ENCODE measurements at places on chromosomes 11 and 22.

DNA sequence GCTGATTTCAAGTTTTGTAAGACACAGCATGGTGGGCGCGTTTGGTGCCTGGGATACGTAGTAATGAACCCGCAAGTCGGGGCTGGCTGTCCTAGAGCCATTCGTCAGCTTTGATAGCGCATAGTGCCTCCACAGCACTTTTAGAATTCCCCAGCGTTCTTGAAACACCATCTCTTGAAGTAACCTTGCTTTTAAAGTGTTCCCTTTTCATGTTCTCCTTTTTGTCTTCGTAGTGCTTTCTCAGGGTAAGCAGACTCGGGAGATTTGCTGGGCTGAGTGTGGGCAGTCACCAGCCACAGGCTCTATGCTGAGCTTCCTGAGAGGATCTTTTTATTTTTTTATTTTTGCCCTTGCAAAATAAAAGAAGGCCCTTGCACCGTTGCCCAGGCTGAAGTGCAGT, 39.6 kb upstream of the CTTN start:
- no peak for DNase-seq

DNA sequence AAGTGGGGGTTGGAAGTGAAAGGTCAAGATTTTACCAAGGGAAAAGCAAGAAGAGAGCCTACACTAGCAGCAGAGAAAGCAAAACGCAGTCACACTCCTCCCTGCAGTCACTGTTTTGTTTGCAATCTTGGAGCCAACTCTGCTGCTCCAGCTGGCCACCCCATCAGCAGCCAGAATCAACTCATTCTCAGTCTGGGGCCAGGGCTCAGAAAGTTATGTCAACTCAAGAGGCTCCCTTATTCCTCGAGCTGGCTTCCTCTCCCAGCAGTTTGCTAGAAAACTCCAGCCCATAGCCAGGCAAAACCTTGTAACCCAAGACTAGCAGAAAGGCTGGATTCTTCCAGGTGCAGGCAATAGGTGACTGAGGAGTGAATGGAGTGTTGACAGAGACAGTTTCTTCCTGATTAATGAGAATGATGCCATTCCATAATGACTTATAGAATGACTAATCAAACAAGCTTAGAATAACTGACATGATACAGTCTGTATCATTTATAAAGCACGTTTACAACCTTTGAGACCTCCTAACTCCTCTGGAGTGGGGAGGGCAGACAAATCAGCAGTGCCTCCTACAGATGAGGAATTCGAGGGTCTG, 53.4 kb downstream of the P4HA3 start:
- no peak for DNase-seq

DNA sequence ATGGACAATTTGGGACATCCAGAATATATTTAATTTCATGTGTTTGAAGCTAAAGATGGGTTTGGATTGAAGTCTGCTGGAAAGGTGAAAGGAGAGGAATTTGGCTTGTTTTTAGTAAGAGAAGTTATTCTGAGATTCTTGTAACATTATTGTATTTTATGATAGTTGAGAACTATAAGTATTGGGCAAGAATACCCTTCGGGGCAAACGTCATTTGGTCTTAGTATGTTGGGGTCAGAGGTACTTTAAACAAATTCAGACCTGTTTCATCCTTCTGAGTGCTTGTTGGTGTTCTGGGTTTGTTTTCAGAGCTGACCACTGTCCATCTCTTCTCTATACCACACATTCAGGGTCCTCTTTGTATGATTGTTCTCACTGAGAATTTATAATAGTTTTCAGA, 19.5 kb downstream of the PANX1 start:
- no peak for DNase-seq

GRCh38 chr11:501683-502287, 5.3 kb downstream of the RNH1 start:
- DNase-seq, result no peak

GRCh38 chr11:36763187-36763586, 165.2 kb upstream of the RAG2 start:
- DNase-seq, result no peak

DNA sequence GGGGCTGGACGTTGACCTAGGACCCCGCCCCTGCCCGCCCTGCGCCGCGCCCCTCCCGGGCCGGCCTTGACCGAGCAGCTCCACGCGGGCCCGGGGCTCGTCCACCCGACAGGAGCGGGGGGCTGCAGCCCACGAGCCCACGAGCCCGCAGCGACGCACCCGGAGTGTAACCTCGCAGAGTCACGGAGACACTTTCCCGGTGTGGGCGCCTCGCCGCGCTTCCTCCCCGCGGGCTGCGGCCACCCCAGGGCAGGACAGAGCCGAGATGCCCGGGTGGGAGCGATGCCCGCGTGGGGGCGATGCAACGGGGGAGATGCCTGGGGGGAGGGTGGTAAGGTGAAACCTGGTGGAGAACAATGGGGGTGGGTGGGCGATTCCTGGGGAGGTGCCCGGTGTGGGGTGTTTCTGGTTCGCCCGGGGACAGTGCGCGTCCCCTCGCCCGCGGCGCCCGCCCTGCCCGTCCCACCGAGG, 4.9 kb upstream of the ZBED4 start:
- no peak for DNase-seq

DNA sequence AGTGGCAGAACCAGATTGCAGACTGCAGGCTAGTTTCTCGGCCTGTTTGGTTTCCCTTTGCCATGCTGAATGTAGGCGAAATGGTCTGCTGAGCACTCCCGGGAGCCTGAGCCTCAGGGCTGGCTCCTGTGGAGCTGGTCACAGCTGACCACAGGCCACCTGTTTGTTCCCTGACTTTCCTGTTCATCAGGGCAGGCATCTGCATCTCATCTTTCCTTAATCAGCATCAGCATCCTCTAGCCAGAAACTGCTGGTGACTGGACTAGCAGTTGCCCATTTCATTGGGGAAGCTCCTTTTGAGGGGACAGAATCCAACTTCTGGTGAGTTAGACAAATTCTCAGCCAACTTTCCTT, 20.2 kb upstream of the C11orf96 start:
- DNase-seq, result no peak

DNA sequence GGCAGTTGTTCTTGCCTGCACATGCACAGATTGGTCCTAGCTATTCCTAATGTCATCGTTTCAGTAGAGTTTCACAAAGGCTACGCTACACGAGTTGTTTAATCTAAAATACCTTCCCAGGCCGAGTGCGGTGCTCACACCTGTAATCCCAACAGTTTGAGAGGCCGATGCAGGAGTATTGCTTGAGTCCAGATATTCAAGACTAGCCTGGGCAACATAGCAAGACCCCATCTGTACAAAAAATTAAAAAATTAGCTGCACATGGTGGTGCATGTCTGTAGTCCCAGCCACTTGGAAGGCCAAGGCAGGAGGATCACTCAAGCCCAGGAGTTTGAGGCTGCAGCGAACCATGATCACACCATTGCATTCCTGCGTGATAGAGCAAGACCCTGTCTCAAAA, 56.2 kb downstream of the TNRC6B start:
- no peak for DNase-seq

- no peak for DNase-seq
Measured at GRCh38 chr11:33635161-33635560, 65.5 kb downstream of the C11orf91 start.

GRCh38 chr11:80586464-80586863, 1145.6 kb upstream of the TENM4 start:
- DNase-seq, result no peak

- peak; percentile 13 for DNase-seq
Measured at GRCh38 chr11:15006139-15006759, 34.1 kb upstream of the CALCA start.

GRCh38 chr11:3014057-3014938, 22.2 kb upstream of the NAP1L4 start:
- no peak for DNase-seq

DNA sequence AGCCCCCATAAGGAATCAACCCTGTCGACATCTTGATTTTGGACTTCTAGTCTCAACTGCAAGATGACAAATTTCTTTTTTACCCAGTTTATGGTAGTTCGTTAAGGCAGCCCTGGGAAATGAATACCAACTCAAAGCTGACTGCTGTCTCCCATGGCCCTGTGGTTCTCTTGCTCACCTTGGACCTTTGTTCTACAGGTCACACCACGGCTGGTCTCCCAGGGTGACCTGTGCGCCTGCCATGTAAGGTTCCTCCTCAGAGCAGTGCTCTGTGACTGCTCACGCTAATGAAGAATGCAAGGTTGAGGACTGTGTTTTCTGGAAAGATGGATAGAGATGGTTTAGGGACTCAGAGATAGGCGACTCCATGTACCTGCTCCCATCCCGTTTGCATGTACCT, 68.2 kb downstream of the ZNRF3 start:
- DNase-seq, result no peak

DNA sequence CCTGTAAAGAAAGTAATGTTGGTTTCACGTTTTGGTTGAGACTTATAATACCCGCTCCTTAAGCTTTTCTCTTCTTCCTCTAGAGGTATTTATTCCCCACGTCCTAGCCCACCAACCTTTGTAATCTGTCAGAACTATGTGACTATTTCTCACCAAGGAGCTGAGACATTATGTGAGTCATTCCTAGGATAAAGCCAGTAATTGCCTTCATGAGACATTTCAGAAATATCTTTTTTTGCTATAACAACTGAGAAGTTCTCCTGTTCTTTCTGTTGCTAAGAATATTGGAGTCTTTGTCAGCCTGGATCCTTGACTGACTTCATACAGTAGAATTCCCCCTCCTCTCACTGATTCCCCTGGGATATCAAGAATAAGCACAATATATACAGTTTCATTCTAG, 1497.0 kb upstream of the TENM4 start:
- no peak for DNase-seq

DNA sequence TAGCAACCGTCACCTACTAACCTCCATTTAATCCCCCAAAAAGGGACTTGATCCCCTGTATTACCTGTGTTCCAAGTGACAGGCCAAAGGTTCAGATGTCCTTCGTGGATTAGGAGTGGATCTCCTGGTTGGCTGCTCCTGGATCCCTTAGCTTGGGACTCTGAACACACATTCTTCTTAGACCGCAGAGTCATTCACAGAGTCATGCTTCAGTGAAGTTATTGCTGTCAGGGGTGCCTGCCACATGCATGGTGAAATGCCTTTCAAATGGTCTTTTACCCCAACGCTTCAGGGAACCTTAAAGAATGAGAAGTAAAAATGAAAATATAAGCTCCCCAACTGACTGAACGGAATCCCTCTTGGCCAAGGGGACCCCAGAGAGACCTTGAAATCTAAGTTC, 49.1 kb downstream of the ADAMTS8 start:
- no peak for DNase-seq

DNA sequence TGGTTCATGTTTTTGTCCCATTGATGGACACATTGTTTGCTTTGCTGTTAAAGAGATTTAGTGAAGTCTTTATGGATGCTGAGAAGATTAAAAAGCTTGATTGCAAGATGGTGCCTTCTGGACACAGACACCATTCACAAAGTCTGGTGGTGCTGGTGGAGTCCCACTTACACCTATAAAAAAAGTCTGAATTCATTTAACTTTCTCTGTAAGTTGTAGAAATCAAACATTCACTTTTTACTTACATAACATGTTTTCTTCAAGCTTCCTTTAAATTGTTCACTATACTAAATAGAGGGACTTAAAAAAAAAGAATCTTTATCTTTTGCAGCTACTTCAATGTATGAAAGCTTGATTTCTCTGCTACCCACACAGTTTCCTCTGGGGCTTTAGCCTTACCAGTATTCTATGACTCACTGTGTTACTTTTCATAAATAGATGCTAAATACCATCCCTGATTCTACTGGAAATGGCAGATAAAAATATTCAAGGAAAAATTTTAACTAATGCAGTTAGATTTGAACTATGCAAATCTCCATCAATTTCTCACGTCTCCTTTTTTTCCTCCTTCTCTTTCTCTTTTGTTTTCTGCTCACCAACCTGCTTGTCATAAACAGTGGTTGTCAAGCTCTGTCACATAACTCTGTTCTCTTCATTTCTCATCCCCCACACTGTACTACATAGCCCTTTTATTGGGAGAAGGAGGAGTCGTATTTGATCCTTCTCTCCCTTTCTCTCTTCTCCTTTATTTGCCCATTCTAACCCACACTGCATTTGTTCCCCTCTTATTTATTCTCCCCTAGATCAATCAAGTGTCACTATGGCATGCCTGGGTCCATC, 89.7 kb downstream of the FAM76B start:
- no peak for DNase-seq

- no peak for DNase-seq
Measured at GRCh38 chr11:134517621-134518293, 105.7 kb upstream of the B3GAT1 start.

- DNase-seq, result no peak
Measured at GRCh38 chr11:1845561-1846452, 7.0 kb downstream of the TNNI2 start.

DNA sequence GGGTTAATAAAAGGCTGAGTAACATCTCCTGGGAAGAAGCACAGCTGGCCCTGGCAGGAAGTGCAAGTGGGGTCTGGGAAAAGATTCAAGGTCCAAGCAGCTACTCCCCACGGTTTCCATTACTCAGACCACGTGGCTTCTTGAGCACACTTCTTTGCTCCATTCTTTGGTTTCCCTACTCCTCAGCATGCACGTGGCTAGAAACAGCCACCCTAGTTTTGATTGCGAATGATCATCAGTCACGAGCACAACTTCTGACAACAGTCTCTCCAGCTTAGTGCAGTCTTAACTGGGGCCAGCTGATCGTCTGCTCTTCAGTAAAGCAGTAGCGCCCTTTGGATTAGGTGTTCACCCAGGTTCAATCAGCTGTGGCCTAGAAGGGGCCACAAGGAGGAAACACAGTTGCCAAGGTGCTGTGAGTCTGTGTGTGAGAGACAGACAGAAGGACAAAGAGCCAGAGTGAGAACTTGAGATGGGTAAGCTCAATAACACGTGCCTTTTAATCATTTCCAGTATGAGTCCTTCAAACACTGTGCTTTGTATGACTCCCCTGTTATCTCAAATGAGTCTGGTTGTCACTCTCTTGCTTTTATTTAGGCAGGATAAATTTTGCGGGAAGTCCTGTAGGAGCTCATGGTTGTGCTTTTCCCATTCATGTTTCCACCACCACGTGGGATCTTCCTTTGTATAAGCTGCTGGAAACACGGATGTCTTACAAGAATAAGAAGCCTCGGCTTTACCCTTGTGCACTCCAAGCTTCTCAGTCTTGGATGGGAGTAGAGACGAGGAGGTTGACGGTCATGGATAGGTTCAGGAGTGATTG, 901 bp upstream of the PARVA start:
- DNase-seq, result no peak

- DNase-seq, result peak; percentile 13
Measured at GRCh38 chr22:37304595-37305343, 22.5 kb downstream of the CYTH4 start.

DNA sequence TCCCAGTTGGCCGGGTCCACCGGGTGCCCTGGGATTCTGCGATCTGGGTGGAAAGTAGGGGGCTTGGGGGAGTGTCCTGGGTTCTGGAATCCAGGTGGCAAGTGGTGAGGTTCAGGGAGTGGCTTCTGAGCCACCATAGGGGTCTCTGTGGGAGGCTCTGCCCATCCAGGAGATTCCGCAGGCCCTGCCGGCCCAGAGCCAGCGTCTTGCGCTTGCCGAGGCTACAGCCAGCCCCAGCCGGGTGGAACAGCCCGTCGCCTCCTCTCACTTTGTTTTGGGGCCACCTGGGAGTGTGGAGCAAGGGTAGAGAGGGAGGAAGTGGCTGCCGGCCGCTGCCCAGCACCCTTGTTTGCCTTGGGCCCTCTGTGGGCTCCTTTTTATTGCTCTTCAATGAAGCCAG, 60.6 kb upstream of the PPP6R3 start:
- DNase-seq, result no peak

GRCh38 chr11:1619449-1619848, 2.5 kb downstream of the KRTAP5-4 start:
- DNase-seq, result no peak

- DNase-seq, result no peak
Measured at GRCh38 chr11:58004664-58005063, 19.0 kb upstream of the OR9Q1 start.
